Stimulated activated CD8-positive, alpha-beta memory T cell treated with anti-CD3 and anti-CD28 coated beads, Interleukin-7, amount 100 ng/mL, for 24 hours (primary cell): ENCODE measurements at places on chromosomes 3 and 15.

- no peak for DNase-seq
Observed at GRCh38 chr3:45119824-45120358, 26.3 kb downstream of the CDCP1 start.

GRCh38 chr3:169149349-169149890 lies 514.1 kb downstream of the MECOM start:
- DNase-seq = peak; percentile 47

GRCh38 chr3:22088204-22088603 lies 337.2 kb upstream of the ZNF385D start:
- DNase-seq = no peak

- DNase-seq = no peak
Observed at GRCh38 chr3:117567906-117568305, 858.3 kb downstream of the TUSC7 start.

- no peak for DNase-seq
Observed at GRCh38 chr3:79039192-79039591, 728.6 kb downstream of the ROBO1 start.

GRCh38 chr3:159924411-159924810 lies 64.2 kb upstream of the IL12A start:
- no peak for DNase-seq

DNA sequence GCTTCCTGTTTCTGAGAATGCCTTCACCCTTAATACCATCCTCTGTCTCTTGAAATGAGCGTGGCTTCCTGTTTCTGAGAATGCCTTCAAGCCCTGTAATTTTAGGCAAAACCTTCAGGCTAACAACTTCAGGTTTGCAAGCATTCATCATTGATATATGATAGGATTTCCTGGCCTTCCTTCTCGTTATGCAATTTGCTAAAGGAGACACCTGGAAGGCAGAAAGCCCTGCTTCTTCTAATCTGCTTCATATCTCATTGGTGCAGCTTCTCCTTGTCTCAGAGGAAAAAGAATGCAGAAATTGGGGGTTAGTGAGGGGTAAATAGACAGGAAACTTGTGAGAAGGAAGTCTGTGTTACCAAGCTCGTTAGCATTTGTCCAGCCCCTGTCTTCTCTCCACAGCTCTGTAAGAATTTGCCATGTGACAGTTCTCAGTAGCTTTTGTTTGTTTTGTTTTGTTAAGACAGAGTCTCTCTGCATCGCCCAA lies 7.3 kb downstream of the ARL6IP5 start:
- DNase-seq = no peak

DNA sequence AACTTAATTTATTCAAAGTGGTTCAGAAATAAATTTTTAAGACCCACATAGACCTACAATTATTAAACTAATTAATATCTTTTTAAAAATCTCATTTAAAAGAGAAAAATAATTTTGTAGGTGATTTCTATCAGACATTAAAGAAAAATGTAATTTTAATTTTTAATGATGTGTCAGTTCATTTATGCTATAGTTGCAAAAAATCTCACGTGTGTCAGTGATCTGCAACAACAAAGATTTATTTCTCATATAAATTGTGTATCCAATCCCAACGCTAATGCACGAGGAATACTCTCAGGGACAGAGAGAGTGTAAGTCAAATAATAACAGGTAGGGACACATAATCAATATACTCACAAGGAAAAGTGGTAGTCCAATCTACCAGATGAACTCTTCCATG lies 456.6 kb upstream of the CCDC54 start:
- no peak for DNase-seq

DNA sequence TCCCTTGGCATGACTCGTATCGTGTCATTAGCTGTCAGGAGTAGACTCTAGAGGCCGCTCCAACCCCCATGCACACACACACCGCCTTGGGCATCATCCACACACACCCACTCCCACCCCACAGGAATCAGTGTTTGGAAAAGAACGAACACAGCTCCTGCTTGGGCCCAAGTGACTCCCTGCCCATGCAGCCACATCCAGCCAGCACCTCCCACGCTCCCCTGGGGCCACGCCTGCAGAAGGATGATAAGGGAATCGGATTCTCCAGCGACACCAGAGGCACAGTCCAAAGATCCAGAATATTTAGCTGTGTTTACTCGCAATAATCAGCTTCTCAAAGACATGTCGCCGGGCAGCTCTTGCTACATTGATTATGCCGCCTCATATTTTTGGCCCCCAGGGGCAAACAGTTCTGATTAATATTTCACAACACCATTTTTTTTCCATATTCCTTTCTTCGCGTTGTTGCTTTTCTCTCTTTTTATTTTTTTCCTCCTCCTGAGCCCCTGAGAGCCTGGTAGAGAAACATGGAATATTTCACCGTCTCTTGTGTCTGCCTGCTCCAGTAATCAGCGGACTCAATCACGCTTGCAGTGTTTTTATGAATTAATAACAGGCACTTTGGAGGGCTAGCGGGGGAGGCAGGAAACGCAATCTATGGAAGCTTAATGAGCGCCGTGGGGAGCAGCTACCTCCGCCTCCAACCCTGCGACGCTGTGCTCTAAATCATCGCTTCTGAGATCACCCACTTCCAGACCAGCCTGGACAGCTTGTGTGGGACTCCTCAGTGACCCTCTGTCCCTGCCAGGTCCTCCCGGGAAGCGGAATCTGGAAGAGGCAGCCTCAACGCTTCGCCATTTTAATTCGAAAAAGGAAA lies 221.4 kb downstream of the TLE3 start:
- DNase-seq = no peak

DNA sequence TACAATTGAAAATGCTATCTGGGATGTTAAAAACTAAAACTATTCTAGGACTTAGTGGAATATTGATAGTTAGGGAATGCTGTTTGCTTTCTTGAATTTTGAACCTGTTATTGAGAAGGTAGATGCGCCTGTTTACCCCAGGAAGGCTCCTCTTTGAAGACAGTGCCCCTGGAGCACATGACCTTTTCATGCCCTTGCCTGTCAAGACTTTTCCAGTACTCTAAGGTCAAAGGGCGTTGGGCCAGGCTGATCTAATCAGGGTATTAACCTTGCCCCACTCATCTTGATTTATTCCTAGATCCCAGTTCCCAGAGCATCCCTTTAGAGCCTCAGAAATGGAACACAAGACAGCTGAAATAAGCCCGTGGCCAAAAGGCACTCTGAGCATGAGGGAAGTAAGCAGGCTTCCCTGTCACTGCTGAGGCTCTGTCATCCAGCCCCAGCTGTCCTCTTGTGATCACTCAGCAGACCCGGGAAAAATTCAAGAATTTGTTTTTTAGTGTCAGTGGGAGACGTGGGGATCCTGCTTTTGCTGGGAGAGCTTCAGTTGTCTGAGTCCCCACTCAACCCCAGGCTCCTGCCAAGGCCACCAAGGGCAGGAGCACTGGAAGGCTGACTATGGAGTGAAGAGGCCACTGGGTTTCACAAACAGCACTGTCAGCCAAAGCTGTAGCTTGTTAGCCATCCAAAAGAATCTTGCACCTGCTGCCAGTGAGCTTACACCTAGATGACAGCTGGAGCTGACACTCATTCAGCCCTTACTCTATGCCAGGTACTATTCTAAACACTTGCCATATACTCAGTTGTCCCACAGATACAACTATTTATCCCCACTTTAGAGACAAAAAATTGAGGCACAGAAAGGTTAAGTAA lies 169.0 kb downstream of the PGPEP1L start:
- DNase-seq = no peak

- no peak for DNase-seq
Observed at GRCh38 chr3:5638550-5638949, 451.0 kb downstream of the EDEM1 start.

- DNase-seq = no peak
Observed at GRCh38 chr3:102079809-102080197, 230.5 kb downstream of the NFKBIZ start.

- no peak for DNase-seq
Observed at GRCh38 chr3:51670053-51670822, 814 bp upstream of the TEX264 start.

- DNase-seq = no peak
Observed at GRCh38 chr3:134198414-134198813, 52.2 kb downstream of the RYK start.

- DNase-seq = no peak
Observed at GRCh38 chr15:100999369-100999768, 80.2 kb downstream of the LRRK1 start.

- DNase-seq = no peak
Observed at GRCh38 chr15:37903919-37904625, 30.4 kb upstream of the TMCO5A start.

- no peak for DNase-seq
Observed at GRCh38 chr15:37125143-37125542, 24.8 kb upstream of the MEIS2 start.

DNA sequence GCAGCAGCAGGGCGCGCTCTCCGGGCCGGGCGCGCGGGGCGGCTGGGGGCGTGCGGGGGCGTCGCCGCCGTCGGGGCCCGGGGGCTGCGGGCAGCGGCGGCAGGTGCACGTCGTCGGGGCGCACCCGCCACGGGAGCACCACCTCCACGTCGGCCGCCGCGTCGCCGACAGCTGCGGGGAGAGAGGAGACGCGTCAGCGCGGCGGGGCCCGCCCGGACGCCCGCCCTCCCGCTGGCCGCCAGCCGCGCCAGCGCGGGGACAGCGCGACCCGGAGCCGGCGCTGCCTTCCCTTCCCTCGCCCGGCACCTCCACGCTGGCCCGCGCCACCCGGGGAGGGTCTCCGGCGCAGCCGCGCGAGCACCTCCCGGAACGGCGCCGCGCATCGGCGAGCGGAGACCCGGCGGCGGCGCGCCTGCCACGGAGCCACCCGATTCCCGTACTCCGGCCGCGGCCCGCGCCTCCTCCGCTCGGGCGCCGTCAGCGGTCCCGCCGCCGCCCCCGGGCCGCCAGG lies 481 bp downstream of the ADAMTS17 start:
- DNase-seq = no peak

- no peak for DNase-seq
Observed at GRCh38 chr15:64703632-64703959, 71.8 kb downstream of the RBPMS2 start.

DNA sequence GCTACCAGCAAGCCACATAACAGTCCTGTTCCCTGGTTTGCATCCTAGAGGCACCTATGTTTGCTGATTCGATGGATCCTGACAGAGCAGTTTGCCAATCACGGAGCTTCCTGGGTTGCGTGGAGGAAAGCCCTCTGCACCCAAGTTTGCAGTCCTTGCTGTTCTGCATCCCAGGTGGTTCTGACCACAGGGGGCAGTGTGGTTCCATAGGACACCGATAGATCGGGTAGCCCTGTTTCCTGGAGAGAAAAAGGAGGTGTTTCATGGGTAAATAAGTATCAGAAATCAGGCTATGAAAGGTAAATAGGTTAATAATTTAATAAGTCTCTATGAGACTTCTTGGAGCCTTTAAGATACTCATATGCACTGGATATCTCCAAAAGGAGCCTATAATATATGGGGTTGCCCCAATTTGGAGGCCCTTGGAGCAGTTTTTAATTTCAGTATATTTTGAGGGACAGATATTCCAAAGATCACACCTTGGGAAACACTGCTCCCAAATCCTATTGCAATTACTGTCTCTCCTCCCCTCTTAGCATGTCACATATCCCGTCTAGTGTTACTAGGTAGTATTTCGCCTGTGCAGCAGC lies 194.6 kb upstream of the TPM1 start:
- DNase-seq = no peak

DNA sequence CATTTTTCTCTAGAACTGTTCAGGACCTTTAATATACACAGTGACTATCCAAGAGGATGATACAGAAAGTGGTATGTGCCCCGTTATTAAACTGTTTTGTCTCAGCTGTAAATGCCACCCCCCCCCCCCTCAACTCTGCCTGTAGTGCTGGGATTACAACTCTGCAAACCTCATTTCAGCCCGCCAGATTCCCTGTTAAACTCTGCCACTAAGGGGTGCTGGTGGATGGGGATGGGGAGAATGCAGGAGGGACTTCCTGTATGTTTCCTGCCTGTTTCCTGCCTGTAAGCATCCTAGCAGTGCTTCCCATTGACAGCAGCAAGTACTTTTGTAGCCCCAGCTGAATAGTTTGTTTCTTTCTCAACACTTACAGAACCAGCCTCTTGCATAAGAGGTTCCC lies 301.7 kb upstream of the RORA start:
- no peak for DNase-seq
